Activated CD8-positive, alpha-beta memory T cell treated with anti-CD3 and anti-CD28 coated beads for 1 hour (primary cell): ENCODE measurements at places on chromosomes 3 and 15.

DNA sequence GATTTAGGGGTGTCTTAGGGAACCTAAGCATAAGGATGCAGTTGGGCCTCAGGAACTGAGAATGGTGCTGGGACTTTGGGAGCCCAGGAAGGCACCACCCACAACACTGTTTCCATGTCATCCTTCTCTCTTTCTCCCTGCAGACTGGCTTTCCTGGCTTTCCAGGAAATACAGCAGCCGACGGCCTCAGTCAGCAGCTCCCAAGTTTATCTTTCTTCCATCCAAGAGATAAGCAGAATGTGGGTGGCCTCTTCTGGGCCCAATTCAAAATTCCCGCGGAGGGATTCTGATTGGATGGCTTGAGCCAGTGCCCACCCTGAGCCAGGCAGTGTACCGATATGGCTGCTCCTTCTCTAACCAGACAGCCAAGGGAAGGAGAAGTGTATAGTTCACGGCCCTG lies 4.5 kb upstream of the CLN6 start:
- DNase-seq, result no peak

GRCh38 chr3:53486961-53487654 lies 7.3 kb upstream of the CACNA1D start:
- DNase-seq, result no peak

DNA sequence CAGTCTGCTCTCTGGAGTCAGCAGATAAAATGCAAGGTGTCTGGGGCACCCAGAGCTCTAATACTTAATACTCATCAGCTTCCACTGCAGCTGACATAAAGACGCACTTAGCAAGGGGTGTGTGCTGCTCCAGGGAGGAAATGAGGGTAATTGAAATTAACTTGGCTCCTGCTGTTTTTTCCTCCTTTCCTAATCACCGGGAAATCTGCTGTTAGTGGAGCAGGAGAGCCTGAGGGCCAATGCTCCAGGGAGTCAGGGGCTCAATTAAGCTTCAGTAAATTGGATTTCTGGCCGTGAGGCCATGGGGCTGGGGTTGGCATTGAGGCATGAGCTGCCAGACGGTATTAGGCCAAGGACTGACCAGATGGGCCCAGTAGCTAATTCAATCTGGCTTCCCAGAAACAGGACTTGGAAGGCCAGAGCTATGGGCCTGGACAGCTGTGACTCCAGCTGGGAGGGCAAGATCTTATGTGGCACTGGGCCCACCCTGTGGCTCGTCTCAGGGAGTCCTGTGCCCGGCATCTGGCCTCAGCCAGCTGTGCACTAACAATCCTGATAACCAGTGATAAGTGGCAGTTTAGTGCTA lies 30.7 kb upstream of the CHRNB4 start:
- no peak for DNase-seq

GRCh38 chr3:124591699-124592098 lies 138.6 kb upstream of the UMPS start:
- DNase-seq, result no peak

- DNase-seq, result no peak
Observed at GRCh38 chr15:77634266-77634962, 1.7 kb upstream of the LINGO1 start.

- DNase-seq, result no peak
Observed at GRCh38 chr3:128275316-128276145, 122.2 kb downstream of the EEFSEC start.

DNA sequence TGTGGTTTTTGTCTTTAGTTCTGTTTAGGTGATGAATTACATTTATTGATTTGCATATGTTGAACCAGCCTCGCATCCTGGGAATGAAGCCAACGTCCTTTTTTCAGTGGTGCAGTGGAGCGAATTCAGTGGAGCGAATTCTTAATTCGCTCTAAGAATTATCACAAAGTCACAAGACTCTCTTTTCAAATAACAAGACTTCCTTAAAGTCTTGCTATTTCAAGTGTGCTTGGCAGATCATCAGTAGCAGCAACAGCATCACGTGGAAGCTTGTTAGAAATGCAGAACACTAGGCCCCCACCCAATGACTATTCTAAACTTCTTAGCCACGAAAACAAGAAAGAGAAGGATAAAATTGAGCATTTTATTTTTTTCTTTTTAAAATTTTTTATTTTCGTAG lies 58.1 kb upstream of the CD200R1L start:
- no peak for DNase-seq

- no peak for DNase-seq
Observed at GRCh38 chr15:55110446-55110845, 86.3 kb downstream of the RSL24D1 start.

GRCh38 chr3:105414841-105415240 lies 48.1 kb downstream of the ALCAM start:
- DNase-seq, result no peak

GRCh38 chr15:70387993-70388392 lies 290.3 kb upstream of the TLE3 start:
- no peak for DNase-seq

DNA sequence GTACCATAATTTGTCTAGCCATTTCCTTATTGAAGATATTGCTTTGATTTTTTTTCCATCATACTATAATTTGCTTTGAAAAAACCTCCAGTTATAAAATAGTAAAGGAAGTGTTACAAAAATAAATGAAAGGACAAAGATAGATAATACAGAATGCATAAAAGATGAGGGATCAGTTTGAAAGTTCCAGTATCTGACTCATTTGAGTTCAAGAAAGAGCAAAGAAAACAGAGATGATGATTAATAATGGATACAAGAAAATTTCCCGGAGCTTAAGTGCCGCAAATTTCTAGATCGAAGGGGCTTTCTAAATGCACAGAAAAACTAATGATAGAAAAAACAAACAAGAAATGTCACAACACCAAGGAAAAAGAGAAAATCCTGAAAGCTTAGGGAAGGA lies 4.3 kb downstream of the WDR48 start:
- no peak for DNase-seq

DNA sequence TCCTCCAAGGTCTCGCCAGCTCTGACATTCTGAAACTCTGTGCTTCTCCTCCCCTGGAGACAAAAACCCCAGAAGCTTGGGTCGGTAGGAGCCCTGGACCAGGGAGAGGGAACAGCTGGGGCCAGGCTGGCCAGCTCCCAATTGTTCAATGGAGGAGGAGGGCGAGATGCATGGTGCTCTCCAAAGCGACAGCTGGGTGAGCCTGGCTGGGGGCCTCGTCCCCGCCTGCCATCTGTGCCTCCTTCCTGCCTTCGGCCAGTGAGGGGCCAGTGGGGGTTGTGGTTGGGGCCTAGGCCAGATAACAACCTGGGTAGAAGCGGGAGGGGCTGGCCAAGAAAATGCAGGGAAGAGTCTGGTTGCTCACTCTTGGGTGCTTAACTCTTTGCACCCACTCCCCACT lies 79.4 kb downstream of the CORO2B start:
- no peak for DNase-seq

DNA sequence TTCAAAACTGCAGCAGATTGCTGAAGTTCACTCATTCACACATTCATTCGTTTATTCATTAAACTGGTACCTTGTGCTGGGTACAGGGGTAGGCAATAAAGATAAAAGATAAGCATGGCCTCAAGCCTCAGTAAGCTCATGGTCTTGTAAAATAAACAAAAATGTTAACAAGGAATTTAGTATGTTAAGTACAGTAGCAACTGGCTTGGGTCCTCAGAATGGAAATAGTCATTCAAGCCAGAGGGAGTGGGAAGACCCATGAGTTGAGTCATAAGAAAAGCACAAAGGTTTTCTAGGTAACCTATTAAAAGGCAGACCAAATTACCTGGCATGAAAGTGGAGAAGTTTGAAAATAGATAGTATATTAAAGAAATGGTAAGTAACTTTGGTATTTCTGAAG lies 163.3 kb downstream of the CDIN1 start:
- no peak for DNase-seq

DNA sequence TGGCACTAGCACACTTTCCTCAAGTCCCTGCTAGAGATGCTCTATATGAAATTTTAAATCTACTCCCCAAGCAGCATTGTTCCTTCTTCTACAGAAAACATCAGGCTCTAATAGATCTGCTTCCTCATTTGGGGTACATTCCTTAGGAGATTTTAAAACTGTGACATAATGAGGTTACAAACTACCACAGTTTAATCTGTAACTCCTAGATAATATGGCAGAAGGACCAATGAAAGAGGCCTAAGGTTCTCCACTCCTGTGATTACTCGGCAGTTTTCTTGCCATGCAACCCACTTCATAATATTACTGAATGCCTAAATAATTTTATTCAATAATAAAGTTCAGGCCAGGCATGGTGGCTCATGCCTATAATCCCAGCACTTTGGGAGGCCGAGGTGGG lies 16.1 kb downstream of the ZNF106 start:
- DNase-seq, result no peak

- DNase-seq, result no peak
Observed at GRCh38 chr3:66492071-66492470, 8.8 kb downstream of the LRIG1 start.

DNA sequence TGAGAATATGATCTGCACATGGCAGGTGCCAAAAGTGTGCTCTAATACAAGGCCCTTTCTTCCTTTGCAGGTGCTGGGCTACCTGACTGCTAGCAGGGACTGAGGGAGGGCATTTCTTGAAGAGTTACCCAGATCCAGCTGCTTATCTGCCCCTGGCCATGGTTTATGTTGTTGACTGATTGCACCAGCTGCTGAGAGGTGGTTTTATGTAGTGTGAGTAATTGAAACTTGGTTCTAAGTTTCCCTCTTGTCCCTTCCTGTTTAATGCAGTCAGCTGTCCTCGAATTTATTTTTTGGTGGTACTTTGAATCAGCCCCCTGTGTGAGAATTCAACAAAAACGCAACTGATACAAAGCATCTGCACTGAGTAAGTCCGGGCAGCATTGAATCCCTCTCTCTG lies 288.3 kb upstream of the C2CD4B start:
- DNase-seq, result no peak

DNA sequence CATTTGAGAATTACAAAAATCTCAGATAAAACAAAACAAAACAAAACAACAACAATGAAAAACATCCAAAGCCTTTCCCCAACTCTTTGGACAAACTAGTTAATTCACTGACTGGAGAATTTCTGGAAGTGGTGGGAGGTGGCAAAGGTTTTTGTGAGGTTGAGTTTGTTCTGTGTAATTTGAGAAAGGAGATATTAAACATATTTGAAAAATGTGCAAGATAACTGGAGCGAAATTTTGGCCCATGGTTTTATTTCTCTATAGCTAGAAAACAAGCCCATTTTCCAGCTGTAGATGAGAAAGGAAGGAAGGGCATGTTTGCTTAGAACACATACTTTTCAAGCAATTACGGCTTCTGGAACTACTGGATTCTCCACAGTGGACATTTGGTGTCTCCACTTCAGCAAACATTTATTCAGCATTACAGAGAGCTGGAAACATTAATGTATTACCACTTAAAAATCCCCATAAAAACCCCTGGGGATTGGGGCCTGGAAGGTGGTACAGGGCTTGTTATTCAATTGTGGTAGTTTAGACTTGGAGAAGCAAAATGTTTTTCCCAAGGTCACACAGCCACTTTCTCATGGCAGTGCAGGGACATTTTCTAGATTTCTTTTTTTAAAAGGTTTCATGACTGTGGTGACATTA lies 135.8 kb downstream of the THSD4 start:
- no peak for DNase-seq

DNA sequence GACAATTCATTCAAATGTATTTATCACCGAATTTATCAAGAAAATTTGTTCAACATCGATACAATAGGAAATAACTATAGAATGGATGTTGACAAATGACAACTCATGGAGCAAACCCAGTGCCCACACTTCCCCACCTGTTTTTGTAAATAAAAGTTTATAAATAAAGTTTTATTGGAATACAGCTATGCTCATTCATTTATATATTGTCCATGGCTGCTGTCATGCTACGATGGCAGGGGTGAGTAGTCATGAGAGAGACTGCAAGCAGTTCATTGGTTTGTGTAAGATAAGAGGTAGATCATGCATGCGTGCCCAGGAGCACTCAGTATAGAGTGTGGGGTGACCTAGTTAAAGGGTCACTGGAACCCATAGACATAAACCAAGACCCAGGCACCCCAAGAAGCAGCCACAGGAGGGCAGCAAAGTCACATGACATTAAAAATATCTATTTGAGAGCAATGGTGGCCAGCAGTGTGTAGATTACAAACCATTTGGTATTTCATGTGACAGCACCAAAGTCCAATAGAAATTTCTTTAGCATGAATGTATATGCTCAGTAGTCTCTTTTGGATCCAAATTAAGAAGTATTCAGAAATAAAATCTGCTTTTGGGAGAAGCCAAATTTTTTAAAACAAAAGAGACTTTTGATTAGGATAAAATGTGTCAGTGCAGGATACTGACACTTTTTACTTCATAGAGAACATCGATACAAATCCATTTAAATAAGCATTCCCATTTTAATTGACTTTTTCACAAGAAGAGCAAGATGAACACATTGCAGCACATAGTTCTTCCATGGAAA lies 794.8 kb downstream of the MCTP2 start:
- DNase-seq, result no peak

GRCh38 chr15:31472636-31473384 lies 146.2 kb downstream of the KLF13 start:
- DNase-seq, result no peak

DNA sequence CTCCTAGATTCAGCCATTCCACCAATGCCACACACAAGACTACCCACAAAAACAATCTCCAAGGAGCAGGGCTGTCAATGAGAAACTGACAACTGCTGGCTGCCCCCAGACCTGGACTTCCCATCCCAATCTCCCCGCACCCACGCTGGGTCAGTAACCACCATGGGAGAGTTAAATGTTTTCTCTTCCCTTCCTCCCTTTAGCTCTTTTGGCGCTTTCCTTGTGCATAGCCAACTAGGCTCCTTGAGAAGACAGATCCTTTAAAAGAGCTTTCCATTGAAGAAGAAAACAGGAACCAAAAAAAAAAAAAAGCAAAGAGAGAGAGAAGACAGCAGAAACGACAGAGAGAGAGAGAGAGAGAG lies 8.3 kb downstream of the BCL6 start:
- DNase-seq, result no peak

DNA sequence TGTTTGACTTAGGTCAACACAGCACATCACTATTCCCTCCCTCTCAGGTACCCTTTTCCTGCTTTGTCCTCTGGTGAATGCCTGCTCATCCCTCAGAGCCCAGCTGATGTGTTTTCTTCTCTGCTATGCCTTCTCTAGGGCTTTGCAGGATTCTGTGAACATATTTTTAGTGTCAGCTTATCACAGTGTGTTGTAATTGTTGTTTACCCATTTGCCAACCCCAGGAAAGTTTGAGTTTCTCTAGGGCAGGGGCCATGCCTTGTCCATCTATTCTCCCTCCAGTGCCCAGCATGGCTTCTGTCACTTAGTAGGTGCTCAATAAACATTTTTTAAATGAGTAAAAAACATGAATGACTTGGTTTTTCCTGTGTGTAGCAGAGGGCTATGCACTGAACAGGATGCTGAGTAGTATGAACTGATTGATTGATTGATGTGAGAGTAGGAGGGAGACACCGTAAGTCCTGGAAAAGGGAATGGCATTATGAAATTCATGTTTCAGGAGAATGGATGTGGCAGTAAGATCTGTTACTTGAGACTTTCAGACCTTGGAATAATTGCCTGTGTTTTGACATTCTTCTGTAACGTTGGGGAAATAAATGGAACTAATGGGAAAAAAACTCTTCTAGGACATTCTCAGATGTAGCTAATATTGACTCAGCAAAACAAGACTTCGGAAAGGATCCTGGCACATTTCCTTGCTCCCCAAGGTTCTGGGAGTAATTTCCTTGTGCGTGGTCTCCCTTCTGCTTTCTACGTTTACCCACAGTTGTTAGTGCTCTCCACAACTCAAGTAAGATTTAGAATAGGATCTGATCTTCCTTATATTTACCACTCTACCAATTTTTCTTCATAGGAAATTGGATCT lies 267.3 kb upstream of the TBL1XR1 start:
- no peak for DNase-seq

- no peak for DNase-seq
Observed at GRCh38 chr3:129593595-129594339, 12.7 kb downstream of the PLXND1 start.
